Inflammatory macrophage treated with lipopolysaccharide for 4 hours (primary cell): ENCODE measurements at places on chromosomes 2 and 18.

- DNase-seq, result no peak
Observed at GRCh38 chr2:240300261-240300821, 135.1 kb upstream of the GPC1 start.

- no peak for DNase-seq
Observed at GRCh38 chr2:152846697-152847470, 128.5 kb downstream of the ARL6IP6 start.

DNA sequence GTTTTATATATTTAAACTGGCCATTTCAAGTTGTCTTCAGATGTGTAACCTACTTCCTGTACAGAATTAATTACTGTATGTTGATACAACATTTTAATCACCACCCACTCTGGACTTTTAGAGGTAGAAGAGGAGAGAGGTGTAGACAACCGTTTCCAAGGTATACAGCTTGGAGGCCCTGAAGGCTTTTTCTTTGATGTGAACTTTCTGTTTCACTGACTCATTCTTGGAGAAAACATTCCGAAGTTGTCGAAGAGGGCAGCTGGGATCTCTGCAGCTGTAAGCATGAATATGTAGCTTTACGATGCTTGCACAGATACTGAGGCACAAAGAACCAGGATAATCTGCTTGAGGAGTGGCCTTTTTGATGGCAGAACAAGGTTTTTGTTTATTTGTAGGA, 137.0 kb downstream of the NCKAP5 start:
- DNase-seq, result no peak

DNA sequence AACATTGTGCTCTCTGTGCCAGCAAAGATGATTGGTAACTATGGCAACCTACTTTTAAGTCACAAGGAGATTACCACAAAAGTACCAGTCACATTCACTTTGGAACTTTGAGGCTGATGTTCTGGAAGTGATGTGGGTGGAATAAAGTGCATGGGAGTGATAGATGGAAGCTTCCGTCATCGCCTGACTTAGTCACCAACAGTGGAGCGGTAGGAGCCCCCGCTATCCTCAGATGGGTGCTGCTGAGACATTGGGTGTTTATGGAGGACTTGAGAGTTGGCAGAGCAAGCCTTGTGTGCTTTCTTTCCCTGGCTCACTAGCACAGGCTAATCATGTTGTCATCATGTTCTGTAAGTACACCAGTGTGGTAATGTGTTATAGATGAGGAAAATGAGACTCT, 4.6 kb downstream of the PPP1R7 start:
- DNase-seq, result no peak

DNA sequence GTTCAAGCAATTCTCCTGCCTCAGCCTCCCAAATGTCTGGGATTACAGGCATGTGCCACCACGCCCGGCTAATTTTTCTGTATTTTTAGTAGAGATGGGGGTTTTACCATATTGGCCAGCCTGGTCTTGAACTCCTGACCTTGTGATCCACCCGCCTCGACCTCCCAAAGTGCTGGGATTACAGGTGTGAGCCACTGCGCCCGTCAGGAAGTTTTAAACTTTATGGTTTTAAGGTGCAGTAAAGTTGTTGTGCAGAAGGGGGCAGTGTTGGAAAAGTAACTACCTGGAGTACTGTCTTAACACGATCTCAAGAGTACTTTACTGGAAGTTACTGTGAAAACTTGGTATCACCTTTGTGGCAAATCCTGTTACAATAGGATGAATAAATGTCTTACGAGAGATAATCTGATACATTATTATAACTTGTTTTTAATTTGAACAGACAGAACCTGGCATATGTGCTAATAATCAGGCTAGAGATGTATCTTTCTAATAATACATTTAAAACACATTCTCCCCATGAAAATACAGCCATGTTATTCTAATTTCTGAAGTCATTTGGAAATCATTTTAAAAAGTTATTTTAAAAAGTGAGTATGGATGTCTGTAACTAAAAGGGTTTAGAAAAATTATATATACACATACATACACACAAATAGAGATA, 10.8 kb downstream of the SPDYA start:
- DNase-seq, result peak; percentile 38

- no peak for DNase-seq
Observed at GRCh38 chr2:101895039-101895438, 96.7 kb upstream of the IL1R2 start.

- peak; percentile 31 for DNase-seq
Observed at GRCh38 chr2:119208791-119209203, 14.8 kb upstream of the STEAP3 start.

- DNase-seq, result no peak
Observed at GRCh38 chr2:163801486-163801885, 65.7 kb upstream of the FIGN start.

GRCh38 chr18:22173928-22174301, 4.5 kb downstream of the GATA6 start:
- no peak for DNase-seq

- DNase-seq, result no peak
Observed at GRCh38 chr2:233437439-233437955, 83.2 kb downstream of the DGKD start.

- no peak for DNase-seq
Observed at GRCh38 chr2:127138281-127138680, 31.3 kb upstream of the BIN1 start.

- DNase-seq, result no peak
Observed at GRCh38 chr2:117342415-117342814, 472.1 kb upstream of the DDX18 start.

GRCh38 chr2:106163948-106164545, 30.1 kb downstream of the UXS1 start:
- DNase-seq, result no peak

GRCh38 chr2:143704451-143705106, 575.4 kb downstream of the ARHGAP15 start:
- no peak for DNase-seq

DNA sequence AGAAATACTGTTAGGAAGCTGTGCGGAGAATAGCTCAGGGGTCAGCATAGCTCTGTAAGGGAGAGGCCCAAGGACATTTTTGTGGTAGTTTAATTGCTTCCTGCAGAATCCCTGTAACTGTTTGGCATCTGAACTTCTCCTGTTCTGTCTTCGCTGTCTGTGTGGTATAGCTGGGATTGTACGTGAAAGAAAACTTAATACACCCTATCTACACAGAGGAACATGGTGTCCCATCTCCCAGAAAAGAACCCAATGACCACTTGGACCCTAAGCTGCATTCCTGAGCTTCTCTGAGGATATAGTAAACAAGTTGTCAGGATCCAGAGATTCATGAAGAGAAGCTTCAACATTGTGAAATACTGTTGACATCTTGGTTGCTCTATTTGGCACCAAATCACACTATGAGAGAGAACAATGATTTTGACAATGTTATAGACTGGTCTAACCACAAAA, 81.3 kb downstream of the CDC42EP3 start:
- no peak for DNase-seq

DNA sequence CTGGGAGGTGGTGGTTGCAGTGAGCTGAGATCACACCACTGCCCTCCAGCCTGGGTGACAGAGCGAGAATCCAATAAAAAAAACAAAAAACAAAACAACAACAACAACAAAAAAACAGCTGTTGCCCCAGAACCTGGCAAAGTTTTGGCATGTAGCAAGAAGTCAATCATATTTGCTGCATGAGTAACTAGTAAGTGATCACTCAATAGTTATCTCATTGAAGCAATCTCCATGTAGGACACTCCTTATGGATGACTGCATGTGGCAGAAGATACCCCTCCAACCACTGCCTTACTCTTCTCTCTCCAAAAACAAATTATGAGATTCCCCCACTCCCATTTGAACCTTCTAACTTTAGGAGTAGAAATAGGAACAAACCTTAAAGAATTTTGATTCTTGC, 113.7 kb downstream of the TTC27 start:
- DNase-seq, result no peak

DNA sequence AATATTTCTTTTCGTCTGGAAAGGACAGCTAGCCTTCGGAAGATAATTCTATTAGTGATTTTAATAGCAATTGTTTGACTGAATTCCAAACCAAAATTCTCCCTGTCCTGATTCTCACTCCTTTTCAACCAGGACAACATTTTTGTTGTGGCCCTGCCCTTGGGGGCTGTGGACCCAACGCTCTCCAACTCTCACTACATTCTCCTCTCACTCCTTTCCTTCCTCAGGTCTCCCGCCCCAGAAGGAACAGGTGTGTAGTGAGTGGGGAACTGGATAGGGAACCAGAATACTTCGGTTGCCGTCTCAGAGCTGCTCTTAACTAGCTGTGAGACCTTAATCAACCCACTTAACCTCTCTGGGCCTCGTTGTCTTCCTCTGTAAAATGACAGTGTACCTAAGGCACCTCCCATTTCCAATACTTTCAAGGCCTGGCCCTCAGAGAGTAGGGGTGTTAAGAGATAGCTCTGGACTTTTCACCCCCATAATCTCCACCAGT, 638 bp upstream of the ADD2 start:
- no peak for DNase-seq

DNA sequence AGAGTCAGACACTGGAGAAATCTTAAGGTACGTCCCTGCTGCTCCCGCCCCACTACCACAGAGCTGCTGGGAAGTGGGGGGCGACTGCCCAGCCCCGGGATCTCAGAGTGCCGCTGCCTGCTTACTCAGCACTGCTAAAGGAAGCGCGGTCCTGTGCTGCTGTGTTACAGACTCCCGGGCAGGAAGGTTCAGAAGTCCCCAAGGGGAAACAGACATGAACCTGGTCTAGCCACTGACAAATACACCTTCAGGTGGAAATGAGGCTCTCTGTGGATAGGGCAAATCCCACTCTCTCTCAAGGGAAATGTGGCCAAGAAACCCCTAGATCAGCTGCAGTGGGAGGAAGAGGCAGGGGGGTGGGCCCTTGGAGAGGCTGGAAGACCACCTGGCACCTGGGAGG, 13.7 kb downstream of the MTERF4 start:
- no peak for DNase-seq

GRCh38 chr2:61244694-61245093, 82.7 kb downstream of the C2orf74 start:
- DNase-seq, result no peak

GRCh38 chr2:174145827-174146226, 102.5 kb downstream of the OLA1 start:
- DNase-seq, result peak; percentile 30

- DNase-seq, result no peak
Observed at GRCh38 chr18:24195296-24196053, 56.6 kb downstream of the CABYR start.

DNA sequence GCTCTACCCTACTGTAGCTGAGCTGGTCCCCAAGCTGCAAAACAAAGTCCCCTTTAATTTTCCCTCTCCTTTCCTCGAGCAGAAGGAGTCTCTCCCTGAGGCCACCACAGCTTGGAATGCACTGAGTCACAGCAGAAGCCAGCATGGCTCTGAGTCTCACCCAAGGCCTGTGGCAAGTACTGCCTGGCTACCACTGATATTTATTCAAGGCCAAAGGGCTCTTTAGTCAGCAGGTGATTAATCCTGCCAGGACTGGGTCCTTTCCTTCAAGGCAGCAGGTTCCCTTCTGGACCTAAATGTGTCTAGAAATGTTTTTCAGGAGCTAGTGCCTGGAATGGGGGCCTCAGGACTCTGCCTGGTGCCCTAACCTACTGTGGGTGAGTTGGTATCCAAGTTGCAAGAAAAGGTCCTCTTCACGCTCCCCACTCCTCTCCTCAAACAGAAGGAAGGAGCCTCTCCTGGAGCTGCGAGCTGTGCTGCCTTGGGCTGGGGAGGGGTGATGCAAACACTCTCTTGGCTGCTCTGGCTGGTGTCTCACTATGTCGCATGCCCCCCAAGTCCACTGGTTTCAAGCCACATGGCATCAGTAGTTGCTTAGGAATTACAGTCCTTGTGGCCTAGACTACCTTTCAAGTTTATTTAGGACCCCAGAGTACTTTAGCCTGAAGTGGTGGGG, 53.4 kb downstream of the CD28 start:
- DNase-seq, result no peak

DNA sequence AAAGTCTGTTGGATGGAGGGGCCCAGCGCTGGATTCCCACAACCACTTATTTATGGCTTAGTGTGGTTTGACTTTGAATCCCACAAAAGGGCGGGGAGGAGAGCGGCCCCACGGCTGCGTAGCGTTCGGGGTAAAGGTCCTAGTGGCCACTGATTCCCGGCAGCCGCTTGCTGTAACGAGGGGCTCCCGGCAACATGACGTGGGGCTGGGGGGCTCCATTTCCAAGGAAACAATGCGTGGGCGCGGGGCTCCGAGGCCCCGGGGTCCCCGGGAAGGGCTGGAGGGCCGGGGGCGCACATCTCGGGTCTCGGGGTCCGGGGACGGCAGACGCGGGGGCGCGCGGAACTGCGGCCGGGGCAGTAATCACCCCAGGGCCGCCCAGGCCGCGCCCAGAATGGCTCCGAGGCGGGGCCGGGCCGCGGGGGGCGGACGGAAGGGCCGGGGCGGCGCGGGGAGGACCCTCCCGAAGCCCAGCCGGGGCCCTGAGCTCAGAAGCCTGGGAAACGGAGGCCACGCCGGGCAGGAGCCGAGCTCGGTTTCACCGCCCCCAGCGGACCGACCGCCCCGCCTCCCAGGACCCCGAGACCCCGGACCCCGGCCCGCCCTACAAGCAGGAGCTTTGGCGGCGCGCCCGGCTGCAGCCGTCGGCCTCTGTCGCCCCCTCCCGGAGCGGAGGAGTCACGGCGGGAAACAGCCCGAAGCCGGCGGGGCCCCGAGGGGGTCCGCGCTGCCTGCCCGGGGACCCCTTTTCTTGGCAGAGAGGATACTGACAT, 11.9 kb upstream of the MLPH start:
- DNase-seq, result peak; percentile 64

GRCh38 chr18:22643731-22644130, 226.0 kb upstream of the CTAGE1 start:
- DNase-seq, result no peak

DNA sequence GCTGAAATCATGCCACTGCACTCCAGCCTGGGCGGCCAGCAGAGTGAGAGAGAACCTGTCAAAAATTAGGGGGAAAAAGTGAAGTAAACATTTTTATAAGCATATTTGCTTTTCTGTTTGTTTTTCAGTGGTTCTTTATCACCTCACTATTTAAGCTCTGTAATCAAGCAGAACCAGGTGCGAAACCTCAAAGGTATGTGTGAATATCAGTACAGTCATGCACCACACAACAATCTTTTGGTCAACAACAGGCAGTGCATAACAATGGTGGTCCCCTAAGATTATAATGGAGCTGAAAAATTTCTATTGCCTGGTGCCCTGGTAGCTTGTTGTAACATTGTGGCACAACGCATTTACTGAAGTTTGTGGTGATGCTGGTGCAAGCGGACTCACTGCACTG, 167.4 kb upstream of the STON1 start:
- no peak for DNase-seq

DNA sequence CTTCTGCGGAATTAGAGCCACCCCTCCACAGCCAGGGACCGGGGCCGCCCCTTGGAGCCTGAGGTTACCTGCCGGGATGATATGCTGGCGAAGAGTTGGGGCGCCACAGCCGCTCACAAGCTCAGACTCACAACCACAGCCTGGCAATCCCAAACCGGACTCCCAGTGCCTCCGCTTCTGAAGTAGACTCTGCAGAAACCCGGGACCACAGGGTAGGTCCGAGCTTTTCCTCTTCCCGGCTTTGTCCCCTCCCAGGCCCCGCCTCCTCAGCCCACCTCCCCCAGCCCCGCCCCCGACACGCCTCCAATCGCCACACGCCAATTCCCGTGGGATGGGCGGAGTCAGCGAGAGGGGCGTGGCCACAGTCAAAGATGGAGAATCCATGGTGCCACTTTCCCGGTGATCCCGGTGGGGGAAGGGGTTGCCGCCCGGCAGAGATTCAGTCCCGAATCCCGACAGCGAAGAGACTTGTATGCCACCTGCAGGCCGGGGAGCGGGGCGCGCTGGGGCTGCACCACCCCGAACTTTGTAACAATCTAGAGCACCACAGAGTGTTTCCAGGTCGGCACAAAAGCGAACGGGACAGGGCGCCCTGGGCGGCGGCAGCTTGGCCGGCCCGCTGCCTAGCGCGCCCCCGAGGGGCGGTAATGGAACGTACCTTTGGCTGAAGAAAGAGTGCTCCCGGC, at the start of gene IDH1:
Gene IDH1 (minus strand): TSS at position 201 of the 686 bp plus-strand sequence. CDS start 3,520 bp downstream, outside the sequence.
- DNase-seq, result peak; percentile 92
